ENCODE measurements at places on chromosomes 3 and 15. TPM values are rescaled to one million over a fixed set of nuclear protein-coding genes. Genes with fewer than 3 reads are reported as not detected.
A peak's percentile ranks its signal among the peaks of the same experiment; 100 is the strongest.

- DNase-seq, result peak; percentile 55
These were observed 44.5 kb downstream of the BCL2L10 start for GRCh38 chr15:52068004-52068615.

GRCh38 chr3:37171144-37171543, 3.2 kb downstream of the LRRFIP2 start:
- no peak for DNase-seq

DNA sequence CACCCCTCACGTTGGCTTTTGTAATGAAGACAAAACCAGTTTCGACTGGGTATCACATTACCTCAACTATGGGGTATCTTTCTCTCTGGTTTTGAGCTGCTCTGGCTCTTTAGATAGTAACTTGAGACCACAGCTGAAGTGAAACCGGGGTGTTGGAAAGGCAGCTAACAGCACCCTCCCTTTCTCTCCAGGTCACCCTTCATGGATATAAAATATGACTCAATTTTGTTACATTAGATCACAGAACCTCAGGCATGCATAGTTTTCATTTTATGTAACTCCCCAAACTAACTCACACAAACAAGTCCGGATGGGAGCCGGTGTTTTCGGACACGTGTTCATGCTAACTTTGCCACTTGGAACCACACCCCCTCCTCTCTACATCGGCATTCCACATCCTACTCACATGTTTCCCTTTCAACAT, 90.7 kb downstream of the NR2F2 start:
- no peak for DNase-seq

- DNase-seq, result no peak
These were observed 50.0 kb downstream of the SELENOT start for GRCh38 chr3:150653110-150653561.

DNA sequence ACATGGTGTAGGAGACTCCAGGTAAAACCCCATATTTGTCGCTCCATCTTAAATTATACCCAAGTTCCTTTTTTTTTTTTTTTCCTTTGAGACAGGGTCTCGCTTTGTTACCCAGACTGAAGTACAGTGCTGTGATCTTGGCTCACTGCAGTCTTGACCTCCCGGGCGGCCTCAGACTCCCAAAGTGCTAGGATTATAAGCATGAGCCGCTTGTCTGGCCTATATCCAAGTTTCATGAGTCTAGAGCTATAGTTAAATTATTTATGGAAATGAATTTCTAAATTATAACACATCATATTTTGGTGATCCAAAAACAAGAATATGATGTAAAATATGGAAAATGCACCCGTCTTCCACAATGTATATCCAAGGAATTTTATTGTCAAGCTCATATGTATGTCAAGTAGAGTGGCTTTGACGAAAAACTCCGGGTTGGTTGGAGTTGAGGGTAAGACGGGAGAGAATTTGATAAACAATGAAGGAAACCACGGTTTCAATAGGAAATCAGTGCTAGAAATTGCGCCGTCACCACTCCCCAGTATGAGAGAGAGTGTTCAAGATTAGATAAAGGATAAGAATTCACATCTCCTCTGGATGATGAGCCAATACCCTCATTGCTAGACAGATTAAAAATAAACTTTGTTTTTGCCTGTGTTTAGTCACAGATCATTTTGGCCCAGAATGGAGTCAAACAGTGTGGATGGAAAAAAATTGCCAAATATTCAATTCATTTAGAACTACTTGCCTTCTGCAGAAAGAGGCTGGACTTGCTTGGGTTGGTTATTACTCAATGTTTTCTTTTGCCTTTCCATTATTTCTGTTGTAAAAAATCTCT, 209.2 kb upstream of the NR2F2 start:
- no peak for DNase-seq

- DNase-seq, result no peak
These were observed 723 bp downstream of the CPNE4 start for GRCh38 chr3:132034097-132034485.

- no peak for DNase-seq
These were observed 33.6 kb downstream of the HPS3 start for GRCh38 chr3:149163066-149163465.

TBC1D5 gene
- 110 TPM for total RNA-seq

EPHB1 gene
- total RNA-seq, result 0.36 TPM

Measured in osteoblast (primary cell).